Heart right ventricle (tissue), 16 donors: ENCODE measurements at places on chromosomes 4 and X. TPM values are rescaled to one million over a fixed set of nuclear protein-coding genes. Genes with fewer than 3 reads are reported as not detected.

Gene SPANXA1
- total RNA-seq = not detected

DNA sequence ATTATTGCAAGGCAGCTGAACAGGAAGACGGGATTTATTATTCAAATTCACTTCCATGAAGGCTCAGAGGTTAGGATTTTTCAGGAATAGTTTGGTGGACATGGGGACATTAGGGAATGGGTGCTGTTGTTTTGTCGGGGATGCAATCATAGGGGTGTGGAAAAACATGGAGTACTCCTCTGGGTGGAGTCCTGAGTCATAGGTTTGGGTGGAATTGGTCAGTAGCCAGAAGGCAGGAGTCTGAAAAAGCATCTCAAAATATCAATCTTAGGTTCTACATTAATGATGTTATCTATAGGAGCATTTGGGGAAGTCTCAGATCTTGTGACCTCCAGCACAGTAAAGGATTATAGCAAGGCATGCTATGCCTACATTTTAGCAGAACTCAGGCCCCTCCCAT, 14.5 kb upstream of the ETNPPL start:
- no peak for DNase-seq

Gene CXorf49
- total RNA-seq = not detected

DNA sequence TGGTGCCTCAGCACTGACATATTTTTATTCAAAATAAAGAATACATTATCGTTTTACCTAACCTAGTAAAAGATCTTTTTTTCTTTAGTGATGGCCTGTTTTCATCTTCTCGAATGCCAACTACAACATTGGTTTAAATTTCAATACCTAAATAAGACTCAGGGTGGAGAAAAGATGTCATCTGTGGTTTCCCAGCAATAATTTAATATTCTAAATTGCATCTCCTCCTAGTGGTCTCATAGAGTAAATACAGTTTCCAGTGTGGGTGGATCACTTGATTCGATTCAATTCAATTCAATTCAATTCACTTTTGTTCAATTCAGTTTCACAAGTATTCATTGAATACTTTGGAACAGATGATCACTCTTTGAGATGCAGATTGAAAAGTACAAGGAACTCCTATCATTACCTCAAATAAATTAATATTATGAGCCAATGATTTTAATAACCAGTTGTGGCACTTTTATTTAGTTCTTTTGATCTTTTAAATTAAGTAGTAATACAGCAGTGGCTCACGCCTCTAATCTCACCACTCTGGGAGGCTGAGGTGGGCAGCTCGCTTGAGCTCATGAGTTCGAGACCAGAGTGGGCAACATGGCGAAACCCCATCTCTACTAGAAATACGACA, 427.2 kb downstream of the FAT4 start:
- DNase-seq = no peak

Gene ZNF827
- 22.0 TPM for total RNA-seq

Gene PDGFRA
- 31.3 TPM for total RNA-seq

Gene LDB2
- total RNA-seq = 31.1 TPM

DNA sequence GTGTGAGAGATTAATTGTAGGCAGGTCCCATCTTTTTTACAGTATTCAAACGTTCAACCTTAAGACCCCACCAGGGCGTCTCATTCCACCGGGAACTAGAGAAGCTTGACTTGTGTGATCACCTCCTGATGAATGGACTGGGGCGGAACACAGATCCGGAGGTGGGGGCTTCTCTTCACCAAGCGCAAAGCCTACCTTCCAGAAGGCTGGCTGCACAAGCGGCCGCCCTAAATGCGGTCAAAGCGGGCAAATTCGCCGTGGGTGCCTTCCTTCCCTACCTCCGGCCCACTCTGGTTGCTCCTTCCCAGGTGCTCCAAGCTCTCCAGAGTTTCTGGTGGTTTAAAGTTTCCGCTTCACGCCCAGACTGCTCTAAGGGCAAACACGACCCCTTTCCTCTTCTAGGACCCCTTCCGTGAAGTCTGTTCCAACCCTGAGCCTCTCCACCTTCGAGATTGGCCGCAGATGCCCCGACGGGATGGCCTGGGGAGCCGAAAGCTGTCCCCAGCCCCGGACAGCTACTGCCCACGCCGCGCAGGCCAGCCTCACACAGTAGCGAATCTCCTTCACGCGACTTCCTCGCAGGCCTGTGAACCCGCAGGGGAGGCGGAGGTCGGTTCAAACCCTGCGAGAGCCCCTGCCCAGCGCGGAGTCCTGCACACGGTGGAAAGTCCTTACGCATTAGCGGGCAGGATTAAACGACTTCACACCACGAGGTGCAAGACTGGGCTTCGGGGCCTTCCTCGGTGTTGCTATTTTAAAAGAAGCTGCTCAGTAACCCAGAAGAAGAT, 1.6 kb upstream of the WWC2 start:
- DNase-seq = peak; percentile 33

Gene HERC5
- total RNA-seq = 2.0 TPM

DNA sequence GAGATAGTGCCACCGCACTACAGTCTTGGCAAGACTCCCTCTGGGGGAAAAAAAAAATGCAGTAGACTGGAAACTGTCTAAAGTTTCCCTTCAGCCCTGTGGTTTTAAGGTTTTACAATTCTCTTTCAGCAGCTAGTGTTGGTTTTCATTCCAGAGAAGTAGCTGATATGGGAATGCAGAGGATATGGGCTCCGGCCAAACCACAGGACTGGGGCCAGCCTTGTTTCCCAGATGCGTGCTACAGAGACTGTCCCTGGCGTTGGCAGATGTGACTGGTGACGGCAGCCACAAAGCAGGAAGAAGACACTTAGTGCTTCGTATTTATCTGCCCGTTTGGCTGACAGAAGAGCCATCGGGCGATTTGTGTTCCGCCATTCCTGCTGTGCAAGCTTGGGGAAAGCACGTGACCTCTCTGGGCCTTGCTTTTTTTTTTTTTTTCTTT, 43.2 kb downstream of the ZBTB49 start:
- DNase-seq = peak; percentile 50

DNA sequence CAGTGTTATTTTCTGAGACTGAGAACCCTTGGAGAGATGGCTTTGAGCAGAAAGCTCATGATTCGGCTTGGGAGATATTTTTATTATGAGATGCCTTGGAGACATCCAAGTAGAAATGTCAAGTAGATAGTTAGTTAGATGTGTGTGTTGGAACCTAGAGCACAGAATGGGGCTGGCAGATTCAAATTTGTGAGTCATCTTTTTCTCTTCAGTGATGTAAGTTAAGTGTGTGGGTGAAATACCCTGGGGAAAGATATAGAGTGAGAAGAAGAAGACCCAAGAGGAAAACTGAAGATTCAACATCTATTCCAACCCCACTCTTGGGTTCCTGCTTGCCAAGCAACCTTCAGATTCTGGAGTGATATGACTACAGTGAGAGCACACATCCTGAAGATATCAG, 580.8 kb upstream of the AMOT start:
- DNase-seq = no peak

Gene CLCN3
- 94.9 TPM for total RNA-seq

DNA sequence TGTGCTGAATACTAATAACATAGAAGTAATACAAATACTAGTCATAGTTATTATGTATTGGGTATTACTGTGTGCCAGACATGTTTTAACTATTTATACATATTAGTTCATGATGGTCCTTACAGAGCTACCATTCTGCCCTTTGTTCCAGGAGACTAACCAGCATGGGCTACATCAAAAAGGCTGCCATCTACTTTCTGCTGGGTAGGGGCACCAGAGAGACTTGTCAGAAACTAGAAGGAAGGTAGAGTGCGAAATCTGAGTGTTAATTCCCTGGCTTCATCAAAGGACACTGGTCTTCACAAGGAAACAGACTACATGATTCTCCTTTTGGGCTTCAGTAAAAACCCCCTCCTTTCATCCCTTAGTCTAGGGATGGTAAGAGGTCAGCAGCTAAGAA, 347.8 kb downstream of the GBA3 start:
- DNase-seq = no peak

- no peak for DNase-seq
These were observed 51.5 kb downstream of the STARD8 start for GRCh38 chrX:68698942-68699341.

DNA sequence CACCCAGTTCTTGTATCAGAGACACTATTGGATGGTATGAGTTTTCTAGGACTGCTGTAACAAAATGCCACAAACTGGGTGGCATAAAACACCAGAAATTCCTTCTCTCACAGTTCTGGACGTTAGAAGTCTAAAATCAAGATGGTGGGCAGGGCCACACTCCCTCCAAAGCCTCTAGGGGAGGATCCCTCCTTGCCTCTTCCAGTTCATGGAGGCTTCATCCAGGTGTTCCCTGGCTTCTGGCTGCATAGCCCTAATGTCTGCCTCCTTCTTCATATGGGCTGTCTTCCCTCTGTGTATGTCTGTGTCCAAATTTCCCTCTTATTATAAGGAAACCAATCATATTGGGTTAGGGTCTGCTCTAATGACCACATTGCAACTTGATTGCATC, 38.4 kb upstream of the RASL11B start:
- no peak for DNase-seq
